NCI-H187 (cell line): ENCODE measurements at places on chromosomes 7 and 10.

DNA sequence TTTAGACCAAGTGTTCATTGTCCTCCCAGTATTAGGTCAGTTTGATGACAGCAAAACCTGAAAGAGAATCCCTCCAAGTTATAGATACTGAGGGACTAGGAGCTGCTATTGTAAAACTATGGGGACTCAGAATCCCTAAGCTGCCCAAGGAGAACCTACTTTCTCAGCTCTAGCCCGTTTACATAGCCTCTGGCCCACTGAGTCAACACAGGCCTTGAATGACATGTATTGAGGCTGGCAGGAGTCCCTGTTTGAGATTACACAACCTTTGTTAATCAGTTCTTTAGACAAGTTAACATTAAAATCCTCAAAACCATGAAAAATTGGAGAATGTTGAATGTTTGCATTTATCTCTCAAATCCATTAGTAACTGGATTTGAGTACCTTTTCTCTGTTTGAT lies 1079.0 kb downstream of the KCNMA1 start:
- no peak for DNase-seq

DNA sequence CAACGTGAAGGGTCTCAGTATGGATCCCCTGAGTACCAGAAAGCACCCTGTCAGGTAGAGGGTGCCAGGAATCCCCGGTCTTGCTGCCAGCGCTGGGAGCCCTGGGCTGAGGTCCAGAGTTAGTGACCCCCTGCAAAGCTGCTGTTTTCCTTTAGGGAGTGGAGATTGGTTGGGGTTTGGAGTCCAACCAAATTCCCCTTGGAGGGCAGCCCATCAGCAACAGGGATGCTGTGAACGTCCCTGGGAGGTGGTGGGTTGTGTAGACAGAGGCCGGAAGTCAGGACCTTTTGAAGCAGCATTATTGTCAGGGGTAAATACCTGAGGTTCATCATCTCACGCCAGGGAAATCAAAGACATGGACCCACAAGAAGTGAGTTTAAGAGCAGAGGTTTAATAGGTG lies 104.2 kb downstream of the COL26A1 start:
- no peak for DNase-seq

DNA sequence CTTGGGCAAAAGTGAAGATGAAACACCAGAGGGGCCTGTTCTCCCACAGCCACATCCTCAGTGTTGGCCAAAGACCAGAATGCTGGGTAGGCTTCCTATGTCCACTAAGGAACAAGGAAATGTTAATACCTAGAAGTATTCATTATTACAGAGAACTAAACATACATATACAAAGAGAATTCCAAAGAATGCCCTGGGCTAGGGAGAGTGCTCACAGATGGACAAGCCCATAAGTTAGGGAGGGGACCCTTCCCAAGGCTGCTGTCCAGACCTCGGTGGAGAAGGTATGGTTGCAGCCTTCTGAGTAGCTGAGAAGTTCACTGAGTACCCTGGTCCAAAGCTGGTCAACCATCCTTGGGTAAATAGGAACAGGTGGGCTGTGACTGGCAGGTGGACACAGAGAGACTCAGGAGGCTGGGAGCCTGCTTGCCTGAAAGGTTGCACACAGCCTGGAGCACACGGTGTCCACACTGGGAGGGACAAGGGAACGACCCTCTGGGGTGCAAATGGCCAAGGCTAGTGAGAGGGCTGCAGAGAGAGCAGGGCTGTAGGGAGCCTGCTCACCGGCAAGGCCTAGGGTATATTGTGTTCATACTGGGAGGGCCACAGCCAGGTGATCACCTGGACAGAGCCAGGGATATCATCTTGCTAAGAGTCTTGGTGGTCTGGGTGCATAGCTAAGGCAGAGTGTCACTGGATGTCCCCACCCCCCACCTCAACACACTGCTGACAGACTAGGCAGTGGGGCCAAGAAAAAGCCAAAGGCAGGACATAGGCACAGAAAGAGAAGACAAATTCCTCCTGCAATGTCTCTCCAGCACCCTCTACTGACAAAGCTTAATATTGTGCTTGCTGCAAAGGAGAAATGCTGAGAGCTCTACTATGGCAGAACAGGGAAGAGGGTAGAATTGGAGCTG lies 40.3 kb downstream of the CPVL start:
- peak; percentile 20 for DNase-seq

GRCh38 chr10:121567569-121567968 lies 30.7 kb downstream of the FGFR2 start:
- DNase-seq: no peak

- DNase-seq: no peak
Observed at GRCh38 chr10:101000127-101000914, 713 bp downstream of the LZTS2 start.

DNA sequence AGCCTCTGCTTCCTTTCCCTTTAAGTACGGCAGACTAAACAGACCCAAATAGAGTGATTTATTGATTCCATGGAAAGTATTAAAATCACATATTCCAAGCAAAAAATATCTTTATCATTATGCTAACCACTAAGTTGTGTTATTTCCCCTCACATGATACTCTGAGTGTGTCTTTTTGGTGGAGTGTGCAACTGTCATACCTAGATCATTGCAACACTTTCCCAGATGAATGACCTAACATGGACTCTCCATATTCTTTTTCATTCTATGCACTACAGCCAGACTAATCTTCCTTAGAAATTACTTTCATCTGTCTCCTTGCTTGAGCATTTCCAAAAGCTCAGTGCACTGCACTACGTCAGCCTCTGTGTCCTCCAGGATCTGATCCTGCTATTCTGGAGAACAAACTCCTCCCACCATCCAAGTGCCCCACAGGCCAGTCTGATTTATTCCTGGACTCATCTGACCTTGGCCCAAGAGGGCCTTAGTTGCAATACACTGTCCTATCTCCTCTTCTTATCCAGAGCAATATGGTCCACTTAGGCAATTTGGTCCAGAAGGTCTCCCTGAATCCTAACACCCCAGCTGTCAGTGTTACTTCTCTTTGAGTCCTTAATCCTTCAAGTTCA lies 263.3 kb upstream of the KLF6 start:
- DNase-seq: no peak

DNA sequence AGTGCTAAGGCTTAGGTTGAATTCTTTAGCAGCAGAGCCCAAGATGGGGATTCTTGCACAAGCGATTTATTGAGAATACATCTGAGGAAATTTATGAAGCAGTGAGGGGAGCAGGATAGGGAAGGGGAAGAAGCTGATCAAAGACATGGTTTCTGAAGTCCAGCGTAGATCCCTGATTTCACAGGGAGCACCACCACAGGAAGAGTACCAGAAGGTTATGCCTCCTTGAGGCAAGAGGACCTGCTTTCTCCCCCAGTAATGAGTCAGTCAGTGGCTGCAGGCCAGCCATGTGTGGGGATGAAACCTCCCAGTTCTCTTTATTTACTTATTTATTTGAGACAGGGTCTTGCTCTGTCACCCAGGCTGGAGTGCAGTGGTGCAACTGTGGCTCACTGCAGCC lies 35.0 kb upstream of the CBLL1 start:
- DNase-seq: no peak

DNA sequence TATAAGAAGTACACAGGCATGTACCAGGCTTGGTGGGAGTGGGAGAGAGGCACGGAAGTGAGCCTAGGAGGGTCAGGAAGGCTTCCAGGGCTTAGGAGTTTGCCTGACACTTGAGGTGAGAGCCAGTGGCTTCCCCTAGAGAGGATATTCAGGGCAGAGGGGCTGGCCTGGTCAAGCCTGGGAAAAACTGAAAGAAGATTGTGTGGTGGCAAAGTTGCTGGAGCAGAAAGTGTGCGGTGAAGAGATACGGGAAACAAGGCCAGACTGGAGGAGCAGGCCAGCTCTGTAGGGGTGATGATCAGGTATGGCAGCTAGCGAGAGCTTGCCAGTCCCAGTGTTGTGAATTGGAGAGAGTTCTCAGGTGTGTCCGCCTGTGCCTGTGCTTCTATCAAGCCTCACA lies 129.9 kb downstream of the CCNY start:
- DNase-seq: no peak

- DNase-seq: no peak
Observed at GRCh38 chr10:109706026-109706560, 217.2 kb downstream of the XPNPEP1 start.

GRCh38 chr7:106167439-106168136 lies 55.5 kb upstream of the SYPL1 start:
- no peak for DNase-seq

- DNase-seq: no peak
Observed at GRCh38 chr10:91198781-91199180, 21.7 kb upstream of the PCGF5 start.

- no peak for DNase-seq
Observed at GRCh38 chr7:143493751-143494150, 16.1 kb downstream of the TAS2R41 start.

DNA sequence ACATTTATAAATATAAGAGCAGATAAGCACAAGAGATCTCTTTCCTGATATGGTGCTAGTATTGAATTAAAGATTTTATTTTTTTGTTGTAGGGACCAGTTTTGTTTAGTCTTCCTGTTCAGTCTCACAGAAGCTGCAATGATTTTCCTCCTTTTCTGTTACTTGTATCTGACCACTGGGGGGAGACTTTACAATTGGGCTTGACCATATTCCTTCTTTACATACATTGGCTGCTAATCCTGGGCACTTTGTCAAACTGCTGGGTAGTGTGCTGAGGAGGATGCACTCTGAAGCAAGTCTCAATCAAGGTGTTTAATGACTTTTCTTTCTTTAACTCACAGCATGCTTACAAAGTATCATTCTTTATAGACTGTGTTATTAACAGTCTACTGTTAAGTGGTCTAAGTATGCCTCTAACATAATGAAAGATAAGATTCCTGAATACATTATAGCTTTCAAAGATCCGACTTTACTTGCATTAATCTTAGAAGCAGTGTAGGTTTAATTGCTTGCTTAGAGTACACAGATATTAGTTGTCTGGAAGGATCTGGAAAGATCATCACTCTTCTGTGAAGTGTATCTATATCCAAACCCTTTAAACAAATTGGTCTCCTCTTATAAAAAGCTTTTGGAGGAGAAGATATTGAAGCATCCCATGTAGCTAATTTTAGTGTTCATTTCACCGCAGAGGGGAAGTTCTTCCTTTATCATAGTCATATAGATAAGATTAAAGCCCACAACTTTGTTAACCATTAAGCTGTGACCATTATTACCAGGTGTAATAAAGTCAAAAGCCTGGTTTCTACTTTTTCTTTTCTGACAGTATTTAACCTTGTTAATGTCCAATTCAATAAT lies 3.1 kb downstream of the PALS2 start:
- peak; percentile 7 for DNase-seq

DNA sequence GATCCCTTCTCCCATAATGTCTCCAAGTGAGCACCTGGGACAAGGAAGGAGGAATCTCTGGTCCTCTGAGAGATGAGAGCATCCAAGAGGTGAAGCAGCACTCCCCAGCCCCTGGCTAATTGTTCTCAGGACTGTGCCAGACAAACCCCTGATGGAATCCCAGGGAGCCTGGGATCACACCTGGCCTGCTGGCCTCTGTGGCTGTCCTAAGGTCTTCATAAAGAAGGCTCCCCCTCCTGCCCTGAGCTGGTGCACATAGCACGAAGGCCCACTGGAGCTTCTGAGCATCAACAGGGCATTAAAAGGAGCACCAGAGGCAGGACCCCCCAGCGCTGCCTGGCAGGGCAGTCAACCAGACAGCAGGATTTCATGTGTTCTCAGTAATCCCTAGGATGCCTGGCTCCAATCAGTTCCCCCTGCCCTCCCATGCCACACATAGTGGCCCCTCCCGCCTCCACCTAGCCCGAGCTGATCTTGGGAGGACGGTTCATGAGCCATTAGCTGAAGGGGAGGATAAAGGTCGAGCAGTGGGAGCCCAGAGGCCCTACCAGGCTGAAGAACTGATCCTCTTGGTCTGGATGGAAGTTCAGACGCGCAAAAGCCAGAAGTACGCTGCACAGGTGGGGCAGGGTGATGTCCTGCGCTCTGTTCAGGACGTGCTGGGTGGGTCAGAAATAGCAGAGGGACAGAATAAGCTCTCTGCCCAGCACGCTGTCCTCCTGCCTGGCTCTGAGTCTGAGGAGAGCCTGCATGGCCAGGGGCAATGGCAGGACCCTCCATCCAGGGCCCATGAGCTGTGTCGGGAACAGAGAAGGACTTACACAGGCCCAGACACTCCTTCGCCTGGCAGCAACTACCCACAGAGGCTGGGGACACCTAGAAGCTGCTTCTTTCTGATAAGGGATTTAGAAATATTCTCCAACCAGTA lies 8.4 kb downstream of the TBRG4 start:
- DNase-seq: no peak

DNA sequence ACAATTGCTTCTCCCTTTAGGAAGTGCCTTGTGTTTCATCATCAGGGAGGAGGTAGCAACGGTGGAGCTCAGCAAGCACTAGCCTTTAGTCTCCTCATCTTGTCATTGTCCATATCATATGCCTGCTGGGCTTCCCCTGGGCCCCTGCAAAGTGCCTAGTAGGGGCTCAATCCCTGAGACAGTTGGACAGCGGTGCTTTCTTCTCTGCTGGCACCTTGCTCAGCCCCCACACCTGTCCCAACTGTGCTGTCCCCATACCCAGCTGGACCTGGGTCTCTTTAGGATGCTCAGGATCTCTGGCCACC lies 5.5 kb downstream of the SMARCD3 start:
- DNase-seq: no peak

- DNase-seq: no peak
Observed at GRCh38 chr7:75591467-75592255, 99.5 kb downstream of the SPDYE5 start.

DNA sequence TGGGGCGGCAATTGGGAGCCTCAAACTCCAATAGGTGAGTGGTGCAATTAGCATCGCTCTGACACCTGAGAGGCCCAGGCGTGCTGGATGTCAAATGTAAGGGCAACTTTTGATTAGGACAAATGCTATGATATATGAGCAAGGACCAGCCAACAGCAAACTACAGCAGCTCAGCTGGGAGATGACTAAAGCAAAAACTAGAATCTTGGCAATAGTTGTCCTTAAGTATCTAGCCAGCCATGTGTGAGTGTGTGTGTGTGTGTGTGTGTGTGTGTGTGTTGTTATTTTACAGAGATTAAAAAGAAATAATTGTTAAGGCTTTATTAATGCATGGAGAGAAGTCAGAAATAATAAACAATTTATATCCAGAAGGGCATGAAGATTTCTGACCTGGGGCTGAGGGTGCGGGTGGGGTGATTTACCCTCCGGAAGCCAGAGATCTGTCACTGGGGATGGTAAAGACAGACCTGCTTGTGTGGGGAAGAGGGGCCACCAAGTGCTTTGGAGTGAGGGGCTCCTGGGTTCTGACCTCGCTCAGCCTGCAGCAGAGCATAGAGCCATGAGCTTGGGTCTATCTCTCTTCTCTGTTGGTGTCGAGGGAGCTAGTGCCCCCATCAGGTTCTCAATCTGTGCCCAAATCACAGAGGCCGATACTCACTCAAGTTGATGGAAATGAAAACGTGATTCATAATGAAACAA lies 77.3 kb downstream of the EMX2 start:
- no peak for DNase-seq

DNA sequence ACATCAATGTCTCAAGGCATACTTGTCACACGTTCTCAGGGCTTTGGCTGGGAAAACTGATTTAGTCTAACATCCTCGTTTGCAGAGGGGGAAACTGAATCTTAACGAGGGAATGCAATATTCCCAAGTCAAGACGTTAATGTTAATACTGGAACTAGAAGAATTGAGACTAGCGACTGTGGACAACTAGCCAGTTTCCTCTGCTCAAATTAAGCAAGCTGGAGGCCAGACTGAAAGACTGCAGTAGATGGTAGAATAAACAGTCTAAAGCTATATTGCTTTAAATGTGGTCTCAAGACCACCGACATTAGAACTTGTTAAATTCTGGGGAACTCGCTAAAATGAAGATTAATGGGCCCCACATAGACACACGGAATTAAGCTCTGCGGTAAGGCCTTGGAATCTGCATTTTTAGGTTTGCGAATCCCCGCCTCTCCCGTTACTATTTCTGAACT lies 639 bp upstream of the TFAM start:
- DNase-seq: no peak

GRCh38 chr10:103069453-103070331 lies 123.4 kb downstream of the NT5C2 start:
- peak; percentile 30 for DNase-seq
